ENCODE measurements at places on chromosomes 11 and 22.

- no peak for DNase-seq
Measured at GRCh38 chr11:43639224-43639623, 41.3 kb upstream of the HSD17B12 start.

GRCh38 chr22:47327241-47327640, 564.8 kb downstream of the TBC1D22A start:
- no peak for DNase-seq

DNA sequence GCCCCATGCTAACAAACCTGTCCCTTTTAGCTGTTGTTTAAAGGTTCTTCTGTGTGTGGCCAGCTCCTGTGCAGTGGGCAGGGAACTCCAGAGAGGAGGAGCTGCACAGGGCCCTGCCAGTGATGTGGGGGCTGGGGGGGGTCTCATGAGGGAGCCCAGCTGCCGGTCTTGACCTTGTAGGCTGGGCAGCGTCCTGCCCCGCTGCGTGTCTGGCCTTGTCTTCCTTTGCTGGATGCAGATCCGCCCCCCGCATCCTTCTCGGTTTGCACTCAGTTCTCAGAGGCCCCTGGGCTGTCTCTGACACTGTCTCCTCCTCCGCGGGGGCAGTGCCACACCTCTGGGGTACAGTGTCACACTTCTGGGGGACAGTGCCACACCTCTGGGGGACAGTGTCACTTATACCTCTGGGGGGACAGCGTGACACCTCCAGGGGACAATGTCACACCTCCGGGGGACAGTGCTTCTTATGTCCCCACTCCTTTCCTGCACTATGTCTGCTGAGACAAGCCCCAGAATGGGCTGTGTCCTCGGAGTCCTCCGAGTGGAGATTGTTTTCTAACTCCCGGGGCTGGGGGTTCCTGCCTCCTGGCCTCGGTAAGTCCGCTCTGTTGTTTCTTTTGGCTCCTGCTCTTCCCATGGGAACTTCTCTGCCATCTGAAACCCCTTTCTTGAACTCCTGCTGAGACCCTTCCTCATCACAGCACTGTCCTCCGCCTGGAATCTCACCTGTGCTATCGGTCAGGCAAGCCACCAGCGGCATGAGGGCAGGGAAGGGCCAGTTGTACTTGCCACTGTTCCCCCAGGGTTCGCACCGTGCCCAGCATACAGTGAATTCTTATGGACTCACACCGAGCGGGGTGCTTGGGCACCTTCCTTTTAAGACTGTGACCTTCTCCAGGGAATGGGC, 788.3 kb downstream of the TBC1D22A start:
- no peak for DNase-seq

DNA sequence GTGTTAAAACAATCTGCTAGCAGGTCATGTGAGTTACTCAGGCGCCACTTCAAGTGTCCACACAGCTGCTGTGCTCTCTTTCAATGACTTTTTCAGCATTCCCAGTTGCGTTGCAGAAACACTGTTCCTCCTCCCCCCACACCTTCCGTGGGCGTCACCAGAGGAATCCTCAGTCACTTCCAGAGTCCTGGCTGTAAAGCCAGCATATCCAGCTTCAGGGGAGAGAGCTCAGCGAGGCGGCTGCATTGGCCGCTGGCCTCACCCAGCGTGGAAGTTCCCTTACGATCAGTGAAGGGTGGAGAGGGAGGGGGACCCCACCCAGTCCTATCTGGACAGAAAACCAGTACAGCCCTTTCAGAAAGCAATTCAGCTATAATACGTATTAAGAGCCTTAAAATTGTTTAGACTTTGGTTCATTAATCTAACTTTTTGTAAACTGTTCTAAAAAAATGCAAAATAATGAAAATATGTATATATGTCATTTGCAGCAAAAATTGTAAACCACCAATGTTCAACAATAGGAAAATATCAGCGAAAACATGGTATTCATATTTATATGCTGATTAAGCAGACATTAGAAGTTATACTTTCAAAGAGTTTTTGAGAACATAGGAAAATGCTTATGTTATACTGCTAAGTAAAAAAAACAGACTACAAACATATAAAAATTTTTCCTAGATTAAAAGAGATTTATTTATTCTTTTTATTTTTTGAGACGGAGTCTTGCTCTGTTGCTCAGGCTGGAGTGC, 2.8 kb upstream of the ANO9 start:
- no peak for DNase-seq

DNA sequence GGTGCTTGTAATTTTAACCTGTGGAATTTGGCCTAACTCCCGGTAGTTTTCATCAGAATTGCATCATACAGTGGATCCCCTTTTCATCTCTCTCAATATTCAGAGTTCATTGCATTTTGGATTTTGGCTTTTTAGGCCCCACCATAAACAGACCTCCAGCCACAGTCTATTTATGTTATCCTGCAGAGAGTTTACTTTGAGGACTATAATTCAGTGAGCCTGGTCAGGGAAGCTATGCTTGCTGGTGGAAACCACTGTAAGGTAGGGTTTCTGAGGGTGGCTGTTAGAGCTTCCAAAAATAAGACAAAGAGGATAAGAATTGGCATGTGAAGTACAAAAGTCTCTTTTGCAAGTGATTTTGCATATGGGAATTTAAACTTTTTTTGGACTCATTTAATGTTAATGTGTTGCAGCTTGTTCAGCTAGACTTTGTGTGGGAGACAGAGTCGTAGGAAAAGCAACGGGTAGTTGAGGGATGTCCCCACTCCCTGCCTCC, 34.8 kb upstream of the DDI1 start:
- DNase-seq = no peak

GRCh38 chr11:11992257-11993212, 15.9 kb downstream of the DKK3 start:
- no peak for DNase-seq

GRCh38 chr11:130600616-130601015, 152.2 kb downstream of the ADAMTS15 start:
- DNase-seq = no peak
